ENCODE measurements at places on chromosomes 5 and 9.

DNA sequence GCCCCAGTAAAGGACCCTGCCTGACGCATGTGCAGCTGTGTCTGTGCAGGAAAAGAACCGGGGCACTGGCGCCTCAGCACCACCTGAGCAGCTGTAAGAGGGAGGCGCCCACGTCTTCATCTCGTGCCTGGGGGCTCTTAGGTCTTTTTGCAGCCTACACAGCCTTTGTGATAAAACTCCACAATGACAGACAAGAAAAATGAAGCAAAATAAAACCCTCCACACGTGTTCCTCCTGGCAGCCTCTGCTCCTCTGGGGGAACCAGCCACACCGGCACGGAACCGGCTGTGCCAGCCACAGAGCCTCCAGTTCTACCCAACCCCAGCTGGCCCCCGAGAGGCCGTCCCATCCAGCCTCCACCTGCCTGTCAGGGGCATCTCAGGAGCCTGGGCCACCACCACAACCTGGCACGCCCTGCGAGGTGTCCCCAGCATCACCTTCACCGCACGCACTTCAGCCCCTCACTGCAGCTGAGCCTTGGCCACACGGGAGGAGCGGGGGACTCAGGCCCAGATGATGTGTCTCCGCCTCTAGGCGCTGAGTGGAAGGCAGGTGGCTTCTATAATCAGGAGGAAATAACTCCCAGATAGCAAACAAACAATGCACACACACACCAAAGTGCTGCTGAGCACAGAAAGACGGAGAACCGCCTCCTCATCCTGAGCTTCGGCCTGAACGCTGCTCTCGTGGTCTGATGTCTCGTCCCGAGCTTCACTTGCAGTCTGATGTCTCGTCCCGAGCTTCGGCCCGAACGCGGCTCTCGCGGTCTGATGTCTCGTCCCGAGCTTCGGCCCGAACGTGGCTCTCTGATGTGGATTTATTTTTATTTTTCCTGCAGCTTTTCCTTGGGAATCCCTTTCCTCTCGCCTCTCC lies 28.6 kb upstream of the NSMF start:
- DNase-seq = no peak

- no peak for DNase-seq
Measured at GRCh38 chr5:122908108-122908507, 62.7 kb downstream of the SNX24 start.

GRCh38 chr5:112594095-112594850 lies 143.4 kb upstream of the APC start:
- no peak for DNase-seq

DNA sequence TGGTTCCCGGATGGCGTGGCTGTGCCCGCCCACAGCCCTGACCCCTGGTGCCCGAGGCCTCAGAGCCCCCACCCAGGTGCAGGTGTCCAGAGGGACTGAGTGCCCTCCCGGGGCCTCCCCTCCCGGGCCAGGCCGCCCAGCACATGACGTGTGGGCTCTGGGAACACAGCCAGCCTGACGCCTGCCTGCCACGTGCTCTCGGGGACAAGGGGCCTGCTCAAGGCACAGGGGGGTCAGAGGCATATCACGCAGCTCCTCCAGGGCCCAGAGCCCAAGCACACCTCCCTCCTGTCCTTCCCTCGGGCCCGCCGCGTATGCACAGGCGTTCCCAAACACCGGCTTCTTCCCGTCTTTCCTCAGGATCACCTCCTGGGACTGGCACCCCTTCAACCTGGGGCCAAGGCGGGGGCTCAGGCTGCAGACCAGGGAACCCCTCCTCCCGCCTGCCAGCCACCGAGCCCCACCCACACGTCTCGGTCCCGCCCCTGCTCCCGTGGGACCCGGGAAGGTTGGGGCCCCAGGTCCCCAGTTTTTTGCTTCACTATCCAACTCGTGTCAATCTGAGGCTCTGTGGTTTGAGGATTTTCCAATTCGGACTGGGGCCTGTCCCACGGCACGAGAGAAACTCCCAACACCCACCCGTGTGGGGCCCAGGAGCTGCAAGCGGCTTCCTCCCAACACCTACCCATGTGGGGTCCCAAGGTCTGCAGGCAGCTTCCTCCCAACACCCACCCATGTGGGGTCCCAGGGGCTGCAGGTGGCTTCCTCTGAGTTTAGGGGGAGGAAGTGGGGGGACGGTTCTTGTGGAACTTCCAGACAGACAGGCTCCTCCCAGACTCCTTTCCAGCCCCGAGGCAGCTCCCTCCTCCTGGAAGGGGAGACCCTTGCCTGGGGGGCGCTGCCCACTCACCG lies 1.5 kb downstream of the LCN10 start:
- no peak for DNase-seq

DNA sequence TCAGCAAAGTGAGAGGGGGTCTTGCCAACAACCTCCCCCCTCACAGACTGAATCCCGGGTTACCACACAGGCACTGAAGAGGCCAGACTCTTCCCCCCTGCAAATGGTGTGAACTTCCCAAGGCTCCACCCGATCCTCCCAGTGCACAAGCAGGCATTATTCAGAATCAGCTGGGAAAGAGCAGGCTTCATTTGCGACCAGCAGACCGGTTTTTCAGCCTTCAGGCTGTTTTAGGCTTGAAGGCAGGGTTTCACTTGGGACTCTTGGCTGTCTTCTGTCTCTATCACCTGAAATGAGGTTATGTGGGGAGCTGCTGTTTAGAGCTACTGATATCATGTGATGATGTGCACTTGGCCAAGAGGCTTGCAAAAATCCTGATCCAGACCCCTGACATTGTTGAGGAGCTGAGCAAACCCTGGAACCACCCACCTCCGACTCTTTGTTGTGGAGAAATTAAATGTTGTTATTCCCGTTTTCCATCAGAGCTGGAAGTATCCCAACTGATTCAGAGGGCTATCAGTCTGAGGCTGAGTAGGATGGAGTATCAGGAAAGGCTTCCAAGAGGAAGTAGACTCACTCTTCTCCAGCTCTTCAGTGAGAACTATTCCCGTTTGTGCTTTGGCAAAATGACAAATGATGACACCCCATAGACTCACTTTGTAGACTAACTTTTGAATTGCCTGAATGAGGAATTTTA lies 63.3 kb upstream of the ZFR start:
- DNase-seq = no peak

DNA sequence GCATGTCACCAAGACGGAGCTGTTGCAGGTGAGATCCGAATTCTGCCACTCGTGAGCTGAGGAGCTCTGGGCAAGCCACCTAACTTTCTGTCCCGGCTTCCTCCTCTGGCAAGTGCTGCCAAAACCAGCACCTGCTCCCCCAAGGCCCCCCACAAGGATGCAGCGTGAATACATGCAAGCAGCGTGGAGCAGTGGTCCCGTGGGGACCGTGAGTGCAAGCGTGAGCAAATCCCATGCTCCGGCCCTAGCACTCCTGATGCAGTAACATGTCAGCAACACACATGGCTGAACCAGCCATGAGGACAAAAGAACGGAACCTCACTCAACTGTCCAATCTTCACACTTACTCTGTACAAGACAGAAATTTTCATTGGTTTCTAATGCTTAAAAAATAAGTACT lies 31.0 kb downstream of the NSUN2 start:
- DNase-seq = no peak

DNA sequence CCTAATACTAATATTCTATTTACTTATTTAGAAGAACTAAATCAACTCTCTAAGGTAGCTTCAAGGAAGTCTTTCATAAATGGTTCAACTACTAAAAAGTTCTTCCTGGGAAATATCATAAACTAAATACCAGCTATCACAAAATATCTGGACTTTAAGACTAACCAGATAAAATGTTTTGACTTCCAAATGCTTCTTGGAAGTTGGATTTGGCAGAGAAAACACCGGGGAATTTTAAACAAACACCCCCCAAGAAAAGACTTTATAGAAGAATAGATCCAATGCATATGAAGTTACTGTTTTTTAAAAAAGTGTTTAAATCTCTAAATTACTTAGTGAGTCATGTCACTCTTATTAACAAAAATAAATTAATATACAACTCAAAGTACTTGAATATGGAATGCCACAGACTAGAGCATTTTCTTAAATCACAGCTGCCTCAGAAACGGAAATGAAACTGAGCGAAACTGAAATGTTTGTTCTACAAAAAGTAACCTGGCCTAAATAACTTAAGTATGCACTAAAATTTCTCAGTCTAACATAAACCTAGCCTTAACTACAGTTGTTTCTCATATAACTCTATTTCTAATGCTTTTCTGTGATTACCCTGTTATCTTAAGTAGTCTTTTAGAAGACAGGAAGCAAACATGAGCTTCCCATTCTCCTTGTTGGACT lies 6.8 kb downstream of the ABCA1 start:
- DNase-seq = no peak

- no peak for DNase-seq
Measured at GRCh38 chr9:21553441-21553840, 71.3 kb upstream of the IFNE start.

DNA sequence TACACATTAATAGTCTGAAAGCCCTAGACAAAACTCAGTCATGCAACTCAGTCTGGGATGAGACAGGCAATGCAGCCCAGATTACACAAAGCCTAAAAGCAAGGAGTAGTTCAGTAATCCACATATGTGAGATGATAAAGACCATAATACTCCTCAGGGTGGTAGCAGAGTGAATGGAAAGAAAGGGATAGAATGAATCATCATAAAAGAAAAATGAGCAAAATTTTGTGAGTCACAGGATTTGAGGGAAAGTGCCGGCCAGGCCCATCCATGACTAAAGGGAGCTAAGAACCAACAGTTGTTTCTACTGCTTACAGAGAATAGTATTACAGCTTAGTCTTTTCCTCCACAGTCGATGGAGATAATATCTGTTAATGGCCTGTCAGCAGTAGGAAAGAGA lies 90.0 kb upstream of the POU5F2 start:
- no peak for DNase-seq

DNA sequence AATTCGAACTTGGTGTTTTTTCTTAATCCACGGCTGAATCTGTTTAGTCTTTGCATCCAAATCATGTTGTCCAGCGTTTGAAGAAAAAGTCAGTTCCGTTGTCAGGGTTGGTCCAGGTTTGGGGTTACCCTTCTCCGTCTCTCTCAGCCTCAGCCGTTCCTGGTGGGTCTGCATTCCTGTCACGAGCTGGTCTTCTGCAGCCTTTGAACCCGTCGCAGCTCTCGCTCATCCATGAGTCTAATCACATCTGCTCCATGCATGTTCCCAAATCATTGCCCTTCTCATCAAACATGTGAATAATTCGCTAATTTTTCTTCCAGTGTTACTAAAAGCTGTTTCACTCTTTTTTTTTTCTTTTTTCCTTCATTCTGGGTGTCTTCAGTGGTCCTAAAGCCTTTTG lies 39.0 kb upstream of the EXOC3 start:
- no peak for DNase-seq

- DNase-seq = no peak
Measured at GRCh38 chr5:68725905-68726683, 367.7 kb upstream of the SLC30A5 start.

DNA sequence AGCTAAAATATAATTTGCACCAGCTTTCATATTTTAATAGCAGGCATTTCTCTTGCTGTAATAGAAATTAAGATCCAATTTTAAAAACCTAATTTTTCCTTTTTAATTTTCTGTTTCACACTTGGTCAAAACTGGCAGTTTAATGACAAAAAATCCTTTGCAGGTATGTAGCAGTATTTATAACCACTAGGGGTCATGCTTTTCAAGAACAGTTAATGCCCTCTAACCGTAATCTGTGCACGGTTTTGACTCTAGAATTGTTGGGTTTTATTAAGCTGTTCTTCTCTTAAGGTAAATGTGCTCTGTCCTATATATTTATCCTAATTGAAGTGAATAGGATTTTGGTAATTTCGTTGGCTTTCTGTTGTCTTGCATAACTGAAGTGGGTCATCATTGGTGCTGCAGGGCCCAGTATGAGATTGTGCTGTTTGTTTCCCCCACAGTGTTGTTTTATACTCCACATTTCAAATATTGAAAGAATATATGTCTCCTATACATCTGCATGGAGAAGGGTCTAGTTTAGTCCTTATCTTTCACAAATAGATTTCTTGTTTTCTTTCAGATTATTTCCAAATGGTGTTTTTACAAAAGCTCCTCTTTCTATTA lies 107.4 kb downstream of the SCAMP1 start:
- no peak for DNase-seq

- no peak for DNase-seq
Measured at GRCh38 chr5:76926329-76927105, 26.3 kb upstream of the CRHBP start.

DNA sequence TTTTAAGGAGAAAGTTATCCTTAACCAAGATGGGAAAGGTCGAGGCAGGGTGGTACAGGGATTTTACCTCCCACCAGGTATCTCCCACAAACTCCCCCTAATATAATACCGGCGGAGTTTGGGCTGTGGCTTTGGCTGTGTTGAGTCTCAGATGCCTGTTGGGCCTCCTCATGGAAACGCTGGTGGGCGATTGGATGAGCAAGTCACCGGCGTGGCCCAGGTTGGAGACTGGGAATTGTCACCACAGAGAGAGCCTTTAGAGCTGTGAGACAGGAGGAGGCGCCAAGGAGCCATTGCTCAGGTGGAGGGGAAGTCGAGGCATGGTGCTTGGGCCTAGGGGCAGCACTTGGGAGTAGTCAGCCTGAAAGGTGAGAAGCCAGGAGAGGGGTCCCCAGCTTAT lies 3.4 kb upstream of the CAMSAP1 start:
- no peak for DNase-seq

DNA sequence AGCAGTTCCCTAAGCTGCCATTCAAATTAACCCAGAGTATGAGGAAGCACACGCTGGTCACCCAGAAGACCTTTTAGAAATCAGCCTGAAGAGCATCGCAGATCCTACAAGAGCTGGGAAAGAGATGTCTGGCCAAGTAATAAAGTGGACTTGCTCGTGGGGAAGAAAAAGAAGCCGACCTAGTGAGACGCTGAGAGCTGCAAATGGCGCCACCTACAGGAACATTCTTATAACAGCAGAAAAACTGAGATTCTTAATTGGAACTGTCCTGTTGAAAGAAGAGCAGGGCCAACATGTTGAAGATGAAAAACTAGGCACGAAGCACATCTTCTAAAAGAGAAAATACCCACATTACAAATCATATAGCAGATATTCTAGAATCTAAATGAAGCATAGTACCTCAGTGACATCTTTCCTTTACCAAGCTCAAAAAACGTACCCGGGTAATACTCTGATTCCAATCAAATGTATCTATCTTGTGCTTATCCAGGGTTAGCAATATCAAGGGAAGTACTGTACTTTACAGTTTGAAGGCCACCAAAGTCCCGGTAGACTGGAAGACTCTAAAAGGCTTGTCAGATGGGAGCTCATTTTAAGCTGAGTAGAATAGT lies 3.9 kb upstream of the GNAQ start:
- DNase-seq = peak; percentile 17

GRCh38 chr9:129570450-129571297 lies 50.2 kb downstream of the C9orf50 start:
- no peak for DNase-seq

DNA sequence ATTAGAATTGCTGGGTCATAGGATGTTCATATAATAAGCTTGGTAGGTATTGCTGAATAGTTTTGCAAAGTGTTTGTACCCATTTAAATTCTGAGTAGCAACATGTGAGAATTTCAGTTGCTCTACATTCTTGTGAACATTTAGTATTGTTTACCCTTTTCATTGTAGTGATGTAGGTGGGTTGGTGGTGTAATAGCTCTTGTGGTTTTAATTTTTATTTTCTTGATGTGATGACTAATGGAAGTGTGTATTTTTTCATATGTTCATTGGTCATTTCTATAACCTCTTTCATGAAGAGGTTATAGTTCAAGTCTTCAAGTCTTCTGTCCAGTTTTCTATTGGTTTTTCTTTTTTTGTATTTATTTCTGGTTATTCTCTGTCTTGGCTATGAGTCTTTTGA lies 34.4 kb downstream of the RASA1 start:
- no peak for DNase-seq

Data from activated CD8-positive, alpha-beta memory T cell treated with anti-CD3 and anti-CD28 coated beads for 1 hour (primary cell).